ENCODE measurements at places on chromosomes 13 and 19.

- no peak for DNase-seq
Measured at GRCh38 chr13:28654276-28654675, 4.7 kb upstream of the POMP start.

DNA sequence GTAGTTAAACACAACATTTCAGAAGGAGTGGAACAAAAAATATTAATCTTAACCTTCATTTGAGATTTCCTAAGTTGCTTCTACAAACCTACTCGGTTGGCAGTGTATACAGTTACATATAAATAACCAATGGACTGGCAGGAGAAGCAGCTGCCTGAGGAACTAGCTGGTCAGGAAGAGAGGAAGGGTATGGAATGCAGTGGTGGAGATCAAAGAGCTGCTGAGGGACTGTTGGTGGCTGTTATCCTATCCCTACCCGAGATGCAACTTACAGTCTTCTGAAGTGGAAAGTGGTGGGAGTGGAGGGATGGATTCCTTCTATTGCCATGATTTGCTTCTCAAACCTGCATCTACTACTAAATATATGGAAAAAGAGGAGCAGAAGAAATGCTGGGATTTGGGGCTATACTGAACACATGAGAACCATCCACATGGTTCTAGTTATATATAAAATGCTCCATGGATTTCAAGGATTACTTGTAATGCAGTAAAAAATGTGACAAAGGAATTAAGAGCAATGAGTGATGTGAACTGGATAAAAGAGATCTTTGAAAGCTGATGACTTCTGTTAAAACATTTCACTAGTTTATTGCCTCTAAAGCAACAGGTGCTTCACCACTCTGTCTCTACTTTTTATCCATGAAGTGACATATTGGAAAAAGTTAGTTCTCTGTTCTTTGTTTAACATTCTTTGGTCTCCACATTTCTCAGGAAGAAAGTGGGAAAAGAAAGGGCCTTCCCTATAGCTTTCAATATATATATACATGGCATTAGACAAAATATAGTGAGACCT is 29.9 kb downstream of the MICU2 start:
- no peak for DNase-seq

GRCh38 chr19:44072543-44073401 is 813 bp downstream of the ZNF284 start:
- DNase-seq: no peak

- no peak for DNase-seq
Measured at GRCh38 chr19:16201011-16201391, 3.3 kb downstream of the AP1M1 start.

GRCh38 chr13:85616275-85616674 is 182.9 kb downstream of the SLITRK6 start:
- no peak for DNase-seq

GRCh38 chr19:5990289-5990797 is 12.4 kb upstream of the RANBP3 start:
- DNase-seq: no peak

- no peak for DNase-seq
Measured at GRCh38 chr19:7562646-7563393, 27.3 kb downstream of the PNPLA6 start.

DNA sequence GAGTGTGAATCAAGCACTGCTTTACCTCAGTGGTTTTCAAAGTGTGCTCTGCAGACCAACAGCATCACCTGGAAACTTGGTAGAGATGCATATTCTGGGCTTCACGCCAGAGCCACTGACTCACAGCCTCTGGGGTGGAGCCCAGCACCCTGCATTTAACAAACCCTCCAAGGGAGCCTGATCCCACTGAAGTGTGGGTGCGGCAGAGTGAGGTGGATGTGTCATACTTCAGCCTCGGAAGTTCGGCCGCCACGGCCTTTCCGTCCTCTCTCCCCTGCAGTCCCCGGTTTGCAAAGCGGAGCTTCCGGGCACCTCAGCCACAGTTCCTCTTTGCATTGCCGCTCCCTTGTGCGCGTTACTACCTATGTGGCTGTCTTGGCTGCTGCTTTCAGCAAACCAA is 33.3 kb upstream of the MICU2 start:
- DNase-seq: peak; percentile 43

DNA sequence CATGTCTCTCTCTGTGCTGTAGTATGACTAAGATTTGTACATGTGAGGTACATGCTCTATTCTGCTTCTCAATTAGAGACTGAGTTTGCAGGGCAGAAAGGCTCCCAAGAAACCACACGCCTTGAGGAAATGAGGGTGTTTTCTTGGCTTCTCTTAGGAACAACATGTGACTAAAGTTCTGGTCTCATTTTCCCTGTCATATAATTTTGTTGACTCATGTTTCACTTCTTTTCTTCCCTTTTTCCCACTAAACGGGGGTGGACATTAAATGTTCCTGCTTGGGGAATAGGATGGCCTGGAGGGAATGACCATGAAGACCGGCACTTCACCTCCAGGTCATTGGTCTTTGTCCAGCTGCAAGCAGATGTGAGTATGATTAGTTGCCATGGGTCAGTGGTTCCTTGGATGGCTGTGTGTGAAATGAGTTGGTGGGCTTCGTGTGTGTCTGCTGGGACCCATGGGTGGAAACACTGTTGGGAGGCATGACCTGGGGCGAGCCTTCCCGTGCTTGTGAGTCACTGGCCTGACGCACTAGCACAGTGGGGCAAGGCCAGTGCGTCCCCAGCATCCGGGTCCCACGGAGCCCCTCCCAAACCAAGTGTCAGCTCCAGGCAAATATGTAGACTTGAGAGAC is 56.6 kb downstream of the COL4A1 start:
- DNase-seq: no peak

- DNase-seq: no peak
Measured at GRCh38 chr19:46953955-46954501, 65.6 kb upstream of the NPAS1 start.

DNA sequence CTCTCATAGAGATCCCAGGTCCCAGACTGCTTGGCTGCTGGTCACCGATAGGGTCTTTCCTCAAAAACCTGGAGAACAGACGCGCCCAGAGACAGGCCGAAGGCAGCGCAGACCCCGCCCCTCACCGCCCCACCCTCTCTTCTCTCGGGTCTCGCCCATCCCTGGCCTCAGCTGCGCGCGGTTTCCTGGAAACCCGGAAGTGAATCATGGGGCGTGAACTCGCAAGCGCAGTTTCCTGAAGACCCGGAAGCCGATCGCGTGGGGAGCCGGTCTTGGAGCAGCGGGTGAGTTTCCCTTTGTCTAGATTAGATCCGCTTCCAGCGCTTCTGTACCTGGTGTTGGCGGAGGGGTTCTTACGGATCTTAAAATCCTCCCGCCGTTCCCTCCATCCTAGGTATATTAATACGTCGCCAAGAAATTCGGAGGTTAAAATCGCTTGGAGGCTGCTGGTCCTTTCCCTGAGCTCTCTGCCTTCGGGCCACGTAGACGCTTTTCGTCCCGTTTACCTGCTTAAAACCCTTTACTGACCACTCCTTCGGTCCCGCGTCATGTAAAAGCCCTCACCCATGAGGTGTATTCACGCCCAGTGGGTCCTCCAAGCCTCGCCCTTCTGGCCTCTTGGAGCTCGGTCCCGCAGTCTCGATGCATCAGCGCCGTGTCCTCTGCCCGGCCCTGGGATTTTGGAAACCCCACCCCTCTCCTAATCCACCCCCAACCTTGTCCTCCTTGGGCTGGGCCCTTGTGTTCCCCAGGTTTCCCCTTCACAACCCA is at the start of gene ZNF578:
Gene ZNF578, plus strand, starts transcription at position 230 of the 771 bp plus-strand sequence. CDS start 48,293 bp downstream, outside the sequence.
- peak; percentile 91 for DNase-seq

DNA sequence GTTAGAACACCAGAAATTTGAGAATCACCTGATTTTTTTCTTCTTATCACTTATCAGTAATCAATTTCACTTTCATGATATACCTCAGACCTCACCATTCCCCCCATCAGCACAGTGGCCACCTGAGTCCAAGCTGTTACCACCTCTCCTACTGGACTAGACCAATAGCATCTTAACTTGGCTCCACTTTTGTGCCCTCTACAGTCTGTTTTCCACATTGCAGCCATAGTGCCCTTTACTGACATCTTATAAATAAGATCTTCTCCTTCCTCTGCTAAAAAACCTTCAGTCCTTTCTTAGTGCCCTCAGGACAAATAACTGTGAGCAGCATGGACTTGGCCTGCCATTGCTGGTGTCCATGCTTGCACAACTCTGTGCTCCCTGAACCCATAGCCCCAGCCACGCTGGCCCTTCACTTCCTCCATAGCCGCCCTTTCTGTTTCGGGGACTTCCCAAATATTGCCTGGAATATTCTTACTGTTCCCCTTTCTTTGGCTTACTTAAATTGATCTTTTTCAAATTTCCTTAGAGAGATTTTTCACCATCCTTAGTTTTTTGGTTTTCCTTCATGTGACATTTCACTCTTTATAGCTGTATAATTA is 380.8 kb downstream of the LMO7 start:
- DNase-seq: no peak

GRCh38 chr13:30338952-30339351 is 31.6 kb upstream of the KATNAL1 start:
- no peak for DNase-seq

DNA sequence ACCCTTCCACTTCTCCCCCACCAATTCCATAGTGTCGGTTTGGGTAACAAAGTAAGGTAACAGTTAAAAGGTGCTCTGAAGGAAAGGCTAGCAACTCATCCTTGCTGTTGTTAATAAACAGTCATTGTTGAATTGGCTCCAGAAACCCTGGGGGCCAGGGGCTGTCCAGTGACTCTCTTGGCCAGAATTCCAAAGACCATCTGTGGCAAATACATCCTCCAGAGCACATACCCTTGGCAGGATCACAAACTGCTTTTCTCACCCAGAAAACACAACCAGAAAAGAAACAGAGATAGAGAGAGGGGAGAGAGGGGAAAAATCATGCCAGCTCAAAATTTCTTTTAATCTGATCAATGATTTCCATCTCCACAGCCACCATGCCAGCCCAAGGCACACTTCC is 22.1 kb downstream of the CACNA1A start:
- DNase-seq: no peak

DNA sequence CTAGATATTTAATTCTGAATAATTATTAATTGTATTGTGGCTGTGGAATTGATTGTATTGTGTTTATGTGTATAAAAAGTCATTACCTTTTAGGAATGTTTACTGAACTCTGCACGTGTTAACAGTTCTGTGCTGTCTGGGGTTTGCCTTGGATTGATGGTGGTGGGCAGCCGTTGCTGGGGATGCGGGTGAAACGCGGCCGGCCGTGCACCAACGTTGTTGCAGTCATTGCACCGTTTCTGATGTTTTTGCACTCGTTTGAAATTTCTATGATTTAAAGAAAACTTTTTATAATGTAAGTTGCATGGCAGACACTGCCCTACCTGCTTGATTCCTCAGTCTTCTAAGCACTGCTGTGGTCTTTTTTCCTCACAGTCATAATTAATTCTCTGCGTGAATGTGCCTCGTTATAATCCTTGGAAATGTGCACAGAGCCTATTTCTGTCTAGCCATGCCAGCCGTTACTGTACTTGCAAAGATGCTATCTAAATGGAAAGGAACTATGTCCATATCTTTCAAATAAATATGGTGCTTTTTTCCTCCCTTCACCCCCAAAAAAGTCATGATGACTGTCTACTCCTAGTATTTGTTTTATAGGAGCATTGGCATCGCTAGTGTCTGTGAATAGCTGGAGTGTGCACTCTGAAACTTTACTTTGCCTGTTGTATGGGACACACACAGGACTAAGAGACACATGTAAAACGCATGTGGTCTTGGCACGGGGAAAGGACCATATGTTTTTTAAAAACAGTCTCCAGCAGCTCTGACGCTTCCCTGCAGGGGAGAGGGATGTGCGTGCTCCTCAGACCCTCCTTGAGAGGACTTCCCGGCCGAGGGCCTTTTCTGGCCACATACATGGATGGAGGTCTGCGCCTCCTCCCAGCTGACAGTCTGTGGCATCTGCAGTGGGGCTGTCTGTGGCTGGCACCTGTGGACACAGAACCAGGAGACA is 40.7 kb upstream of the MCF2L start:
- no peak for DNase-seq

- no peak for DNase-seq
Measured at GRCh38 chr19:38293281-38293680, 10.8 kb upstream of the C19orf33 start.
